NCI-H1105 treated with DMSO at 0.1 percent for 48 hours (cell line): ENCODE measurements at places on chromosomes 11 and 22.

DNA sequence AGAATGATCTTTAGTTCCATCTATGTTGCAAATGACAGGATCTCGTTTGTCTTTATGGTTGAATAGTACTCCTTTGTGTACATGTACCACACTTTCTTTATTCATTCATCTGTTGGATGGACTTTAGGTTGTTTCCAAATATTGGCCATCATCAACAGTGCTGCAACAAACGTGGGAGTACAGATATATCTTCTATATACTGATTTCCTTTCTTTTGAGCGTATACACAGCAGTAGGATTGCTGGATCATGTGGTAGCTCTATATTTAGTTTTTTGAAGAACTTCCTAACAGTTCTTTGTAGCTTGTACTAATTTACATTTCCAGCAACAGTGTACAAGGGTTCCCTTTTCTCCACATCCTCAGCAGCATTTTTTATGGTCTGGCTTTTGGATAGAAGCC, 407.5 kb upstream of the ANO5 start:
- DNase-seq = no peak

- peak; percentile 89 for DNase-seq
Observed at GRCh38 chr11:3123305-3123704, 41.8 kb downstream of the OSBPL5 start.

GRCh38 chr11:47154616-47155570, 21.8 kb downstream of the ARFGAP2 start:
- no peak for DNase-seq

DNA sequence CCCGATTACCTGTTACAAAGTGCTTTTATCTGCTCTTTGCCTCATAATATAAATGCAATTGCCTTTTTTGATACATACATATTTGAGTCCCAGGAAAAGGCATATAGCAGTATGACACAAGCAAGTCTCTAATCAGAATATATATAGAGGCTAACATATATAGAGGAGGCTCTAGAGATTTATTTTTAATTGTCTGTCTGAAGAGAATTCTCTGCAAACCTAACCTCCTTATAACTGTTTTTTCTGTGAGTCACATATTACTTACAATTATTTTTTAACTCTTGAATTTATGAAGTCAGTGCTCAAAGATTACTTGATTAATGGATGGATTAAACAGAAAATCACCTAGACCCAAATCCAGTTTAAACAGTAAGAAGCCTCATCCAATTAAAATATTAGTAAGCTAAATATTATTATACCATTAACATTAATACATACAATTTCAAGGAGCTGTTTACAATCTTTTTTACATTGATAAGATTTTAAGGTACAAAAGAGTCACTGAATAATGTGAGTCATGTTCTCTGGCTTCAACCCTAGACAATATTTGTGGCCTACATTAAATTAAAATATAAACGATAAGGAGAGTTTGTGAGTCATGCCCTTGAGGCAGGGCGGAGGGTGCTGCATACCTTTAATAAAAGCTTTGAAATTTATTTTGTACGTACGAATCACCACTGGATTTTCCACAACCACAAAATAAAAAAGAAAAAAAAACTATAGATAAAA, 19.2 kb upstream of the MMP13 start:
- no peak for DNase-seq

GRCh38 chr11:15175831-15176230, 61.1 kb downstream of the INSC start:
- no peak for DNase-seq

DNA sequence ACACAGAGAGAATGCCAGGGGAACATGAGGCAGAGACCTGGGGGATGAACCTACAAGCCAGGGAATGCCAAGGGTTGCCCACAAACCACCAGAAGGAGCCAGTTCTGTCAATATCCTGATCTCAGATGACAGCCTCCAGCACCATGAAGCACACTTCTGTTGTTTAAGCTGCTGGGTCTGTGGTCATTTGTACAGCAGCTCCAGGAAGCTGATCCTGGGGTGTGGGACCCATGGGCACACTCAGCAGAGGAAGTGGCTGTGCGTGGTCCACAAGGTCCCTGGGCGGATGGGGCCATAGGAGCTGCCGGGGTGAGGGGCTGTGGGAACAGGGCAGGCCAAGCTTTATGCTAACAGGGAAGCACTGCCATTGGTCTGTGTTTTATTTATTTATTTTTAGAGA, 12.1 kb downstream of the PPM1F start:
- DNase-seq = no peak

- DNase-seq = no peak
Observed at GRCh38 chr11:5611627-5612026, 13.2 kb upstream of the TRIM34 start.

GRCh38 chr22:26023104-26023775, 146.0 kb upstream of the SEZ6L start:
- DNase-seq = no peak

GRCh38 chr11:33906484-33907186, 14.8 kb upstream of the LMO2 start:
- no peak for DNase-seq

- DNase-seq = no peak
Observed at GRCh38 chr22:46915950-46916730, 153.7 kb downstream of the TBC1D22A start.

- peak; percentile 38 for DNase-seq
Observed at GRCh38 chr22:39348909-39349505, 784 bp upstream of the SYNGR1 start.

GRCh38 chr22:29302402-29302680, 4.1 kb upstream of the GAS2L1 start:
- no peak for DNase-seq

DNA sequence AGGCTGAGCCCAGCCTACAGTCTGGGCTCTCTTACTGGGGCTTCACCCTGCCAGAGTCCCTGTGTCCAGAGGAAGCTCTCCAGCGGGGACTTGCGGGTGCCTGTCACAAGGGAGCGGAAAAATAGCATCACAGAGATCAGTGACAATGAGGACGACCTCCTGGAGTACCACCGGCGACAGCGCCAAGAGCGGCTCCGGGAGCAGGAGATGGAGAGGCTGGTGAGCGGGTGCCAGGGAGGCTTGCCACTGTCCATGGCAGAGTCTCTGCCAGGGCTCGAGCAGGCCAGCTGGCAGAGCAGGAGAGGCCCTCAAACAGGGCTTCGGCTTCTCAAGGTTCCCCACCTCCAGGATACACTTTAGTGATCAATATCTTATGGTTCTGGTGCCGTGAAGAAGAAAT, 21.0 kb downstream of the PHLDB1 start:
- DNase-seq = no peak

DNA sequence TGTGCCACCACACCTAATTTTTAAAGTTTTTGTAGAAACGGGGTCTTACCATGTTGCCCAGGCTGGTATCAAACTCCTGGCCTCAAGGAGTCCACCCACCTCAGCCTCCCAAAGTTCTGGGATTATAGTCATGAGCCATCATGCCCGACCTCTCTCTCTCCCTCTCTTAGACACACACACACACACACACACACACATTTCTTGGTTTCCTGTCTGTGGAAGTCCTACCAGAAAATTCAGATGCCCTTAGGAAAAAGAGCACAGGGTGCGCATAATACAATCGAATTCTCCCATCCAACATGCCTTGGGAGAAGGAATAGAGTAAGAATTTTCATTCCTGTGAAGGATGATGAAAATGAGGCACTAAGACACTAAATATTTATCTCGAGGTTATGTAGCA, 10.4 kb downstream of the MICAL3 start:
- DNase-seq = no peak

- no peak for DNase-seq
Observed at GRCh38 chr11:125586623-125587022, 6.0 kb upstream of the STT3A start.

DNA sequence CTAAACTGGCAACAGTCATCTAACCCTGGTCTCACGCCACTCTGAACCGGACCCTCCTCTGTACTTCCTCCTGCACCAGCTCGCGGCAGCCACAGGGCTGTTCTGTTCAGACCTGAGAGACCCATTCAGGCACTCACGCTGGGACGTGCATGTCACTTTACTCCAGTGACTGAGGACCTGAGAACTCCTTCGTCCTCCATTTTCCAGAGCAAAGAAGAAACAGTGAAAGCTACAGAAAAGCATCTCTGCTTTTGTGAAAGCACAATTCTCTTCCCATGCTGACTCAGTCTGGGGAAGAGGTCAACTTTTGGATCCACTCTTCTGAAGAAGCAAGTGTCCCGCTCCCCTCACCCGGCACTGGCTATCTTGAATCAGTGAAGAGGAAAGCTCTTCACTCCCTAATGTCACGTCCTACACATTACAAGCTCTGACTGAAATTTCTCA, 24.5 kb downstream of the PISD start:
- no peak for DNase-seq

DNA sequence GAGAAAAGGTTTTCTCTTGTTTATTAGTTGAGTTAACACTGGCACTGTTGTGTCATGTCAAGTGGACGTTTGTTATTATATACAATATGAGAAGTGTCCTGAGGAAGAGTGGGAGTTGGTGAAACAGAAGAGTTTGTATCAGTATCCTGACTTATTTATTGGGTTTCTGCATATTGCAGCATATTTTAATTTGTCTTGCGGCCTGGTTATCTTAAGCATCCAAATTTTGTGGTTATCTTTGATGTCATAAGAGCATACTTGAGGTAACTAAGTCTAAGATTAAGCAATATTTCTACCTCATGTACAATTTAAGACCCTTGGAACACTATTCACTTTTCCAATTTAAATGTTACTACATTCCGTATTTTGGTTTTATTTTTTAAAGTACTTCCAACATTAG, 103.5 kb downstream of the DDX10 start:
- DNase-seq = no peak

DNA sequence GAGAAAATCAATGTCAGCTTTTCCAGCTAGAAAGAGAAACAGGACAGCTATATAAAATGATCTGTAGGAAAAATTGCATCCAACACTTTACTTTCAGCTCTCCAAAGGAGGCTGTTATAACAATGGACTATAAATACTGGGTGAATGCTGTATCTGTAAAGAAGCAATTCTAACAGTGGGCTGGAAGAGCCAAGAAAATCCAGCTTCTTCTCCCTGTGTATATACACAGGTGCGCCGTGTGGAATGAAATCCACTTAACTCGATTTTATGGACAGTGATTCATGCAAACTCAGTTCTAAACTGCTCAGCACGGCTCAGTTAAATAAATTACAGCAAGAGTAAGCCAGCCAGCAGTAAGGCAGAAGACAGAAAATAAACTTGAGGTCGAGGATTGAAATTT, 32.5 kb upstream of the LMO2 start:
- DNase-seq = no peak

DNA sequence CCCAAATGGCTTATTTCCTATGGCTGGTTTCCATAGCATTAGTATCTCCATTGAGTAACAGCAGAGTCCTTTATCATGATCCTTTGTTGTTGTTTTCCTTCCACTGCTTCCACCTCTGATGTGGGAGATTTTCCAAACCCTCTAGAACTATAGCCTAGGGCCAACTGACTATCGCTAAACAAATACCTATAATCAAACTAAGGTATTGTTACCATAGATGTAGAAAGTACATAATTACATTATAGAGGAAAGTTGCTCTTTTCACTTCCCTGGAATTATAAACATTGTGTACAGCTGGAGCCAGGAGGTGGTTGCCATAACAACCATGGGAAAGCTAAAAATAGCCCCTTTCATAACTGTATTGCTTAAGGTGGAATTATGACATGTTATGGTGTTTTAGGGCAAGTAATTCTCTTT, 47.0 kb upstream of the ALKBH3 start:
- peak; percentile 55 for DNase-seq

DNA sequence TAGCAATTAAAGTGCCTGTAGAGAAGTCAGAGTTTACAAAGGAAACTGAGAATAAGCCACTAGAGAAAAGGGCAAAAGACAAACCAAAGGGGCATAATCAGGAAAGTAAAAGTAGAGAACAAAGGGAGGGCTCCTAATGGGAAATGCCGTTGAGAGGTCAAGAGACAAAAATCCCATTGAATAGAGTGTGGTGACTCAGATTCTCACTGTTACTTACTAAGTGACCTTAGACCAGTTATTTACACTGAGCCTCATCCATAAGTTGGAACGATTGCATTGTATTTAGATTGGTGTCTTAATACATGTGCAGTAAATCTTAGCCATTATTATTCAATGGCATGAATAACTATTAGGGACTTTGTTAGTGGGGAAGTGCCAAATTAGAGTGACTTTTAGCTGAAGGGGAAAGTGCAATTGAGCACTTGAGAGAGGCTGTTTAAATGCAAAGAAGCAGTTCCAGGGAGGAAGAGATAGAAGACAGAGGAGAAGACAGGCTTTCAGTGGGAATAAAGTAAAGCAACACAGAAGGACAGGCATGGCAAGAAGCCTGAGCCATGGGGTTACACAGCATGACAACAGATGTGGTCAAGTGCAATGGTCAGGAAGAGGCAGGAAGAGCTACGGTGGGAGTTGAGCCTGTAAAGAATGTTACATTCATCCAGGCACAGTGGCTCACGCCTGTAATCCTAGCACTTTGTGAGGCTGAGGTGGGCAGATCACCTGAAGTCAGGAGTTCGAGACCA, 82.6 kb downstream of the UBASH3B start:
- no peak for DNase-seq

- no peak for DNase-seq
Observed at GRCh38 chr11:61120099-61120705, 17.9 kb downstream of the CD5 start.

DNA sequence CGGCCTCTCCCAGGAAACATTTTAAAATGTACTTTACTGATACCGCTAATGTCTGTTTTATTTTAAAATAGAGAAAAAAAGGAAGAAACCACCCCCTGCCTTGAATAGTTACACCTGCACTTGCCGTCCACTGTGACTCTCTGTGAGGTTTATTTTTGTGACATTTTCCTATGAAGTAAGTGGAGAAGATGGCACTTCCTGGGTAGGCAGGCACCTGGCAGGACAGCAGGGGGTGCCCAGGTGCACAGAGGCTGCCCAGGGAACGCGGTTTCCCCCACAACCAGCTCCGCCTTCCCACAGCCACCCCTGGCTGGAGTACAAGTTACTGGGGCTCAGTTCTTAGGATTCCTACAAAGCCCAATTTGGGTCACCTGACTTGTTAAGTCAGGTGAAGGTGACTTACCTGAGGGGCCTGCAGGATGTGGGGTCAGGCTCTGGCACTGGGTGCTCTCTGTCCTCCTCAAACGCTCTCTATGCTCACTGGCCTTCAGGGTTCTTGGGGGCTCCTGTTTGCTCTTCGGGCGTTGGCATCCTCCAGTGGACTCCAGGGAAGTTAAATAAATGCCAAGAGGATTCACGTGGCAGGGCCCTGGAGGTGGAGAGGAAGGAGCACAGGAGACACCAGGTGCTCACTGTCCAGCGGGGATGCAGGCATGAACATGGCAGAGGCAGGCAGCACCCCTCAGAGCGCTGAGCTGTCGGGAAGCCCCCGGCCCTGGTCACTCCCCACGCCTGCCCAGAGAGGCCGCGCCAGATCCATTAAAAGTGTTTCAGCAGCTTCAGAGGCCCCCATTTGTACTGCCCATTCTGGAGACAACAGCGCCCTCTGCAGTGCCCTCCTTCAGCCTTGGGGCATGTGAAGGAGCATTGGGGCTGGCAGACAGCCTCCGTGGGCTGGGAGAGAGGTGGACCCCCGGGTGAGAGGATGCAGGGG, 1021.2 kb downstream of the TBC1D22A start:
- DNase-seq = no peak

GRCh38 chr11:112345166-112345565, 84.5 kb upstream of the PLET1 start:
- DNase-seq = no peak

- DNase-seq = no peak
Observed at GRCh38 chr11:60781286-60781980, 3.7 kb upstream of the MS4A10 start.

GRCh38 chr11:95337972-95338429, 107.0 kb upstream of the SESN3 start:
- DNase-seq = no peak
